ENCODE measurements at places on chromosomes 1 and 21.
A peak's percentile ranks its signal among the peaks of the same experiment; 100 is the strongest.

DNA sequence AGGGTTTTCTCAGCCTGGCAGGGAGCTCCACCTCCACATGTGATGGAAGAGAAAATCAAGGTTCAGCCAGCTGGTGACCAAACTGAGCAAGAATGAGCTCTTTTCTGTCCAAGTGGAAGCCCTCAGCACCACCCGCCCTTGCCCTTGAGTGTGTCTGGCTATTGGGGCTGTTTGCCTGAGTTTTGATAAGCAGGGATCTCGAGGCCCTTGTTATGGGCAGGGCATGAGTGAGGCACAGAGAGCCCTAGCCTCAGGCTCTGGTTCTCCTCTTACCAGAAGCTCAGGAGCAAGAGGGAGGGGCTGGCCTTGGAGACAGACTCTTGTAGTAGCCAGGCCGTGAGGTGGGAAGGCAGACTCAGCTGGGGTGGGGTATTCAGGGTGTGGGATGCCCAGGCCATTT, 37.5 kb upstream of the ARF1 start:
- no peak for DNase-seq

GRCh38 chr1:224524679-224525078, 90.1 kb upstream of the WDR26 start:
- no peak for DNase-seq

- DNase-seq, result no peak
Measured at GRCh38 chr1:227557962-227558725, 5.2 kb upstream of the ZNF678 start.

DNA sequence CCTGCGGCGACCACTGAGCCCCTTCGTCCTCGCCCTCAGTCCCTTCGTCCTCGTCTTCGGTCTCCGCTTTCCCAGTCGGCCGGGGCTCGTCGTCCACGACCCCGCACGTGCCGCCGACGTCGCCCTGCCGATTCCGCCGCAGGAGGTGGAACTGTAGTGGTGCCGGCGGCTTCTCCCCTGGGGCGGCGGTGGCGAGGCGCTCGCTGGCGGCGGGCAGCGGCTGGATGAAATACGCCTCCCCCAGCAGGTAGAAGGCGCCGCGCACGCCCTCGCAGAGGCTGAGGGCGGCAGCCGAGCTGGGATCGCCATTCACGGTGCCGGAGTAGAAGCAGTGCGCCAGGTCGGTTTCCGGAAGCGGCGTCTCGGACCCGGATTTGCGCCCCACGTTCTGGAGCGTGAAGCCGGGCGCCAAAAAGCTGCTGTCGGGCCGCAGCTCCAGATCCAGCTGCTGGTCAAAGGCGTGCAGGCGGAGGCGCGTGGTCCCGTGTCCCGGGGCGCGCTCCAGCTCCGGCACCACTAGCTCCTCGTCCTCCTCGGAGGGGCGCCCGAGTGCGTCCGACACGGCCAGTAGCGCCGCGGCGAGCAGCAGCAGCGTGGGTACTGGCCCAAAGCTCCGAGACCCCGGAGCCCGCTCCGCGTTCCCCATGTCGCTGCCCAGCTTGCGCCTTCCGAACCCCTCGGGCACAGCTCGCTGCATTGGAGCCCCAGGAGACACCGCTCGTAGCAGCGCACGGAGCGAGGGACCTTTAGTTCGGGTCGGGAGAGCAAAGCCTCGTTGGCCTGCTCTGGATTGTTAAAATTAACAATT, 747 bp downstream of the ADAMTS1 start:
- no peak for DNase-seq

- DNase-seq, result no peak
Measured at GRCh38 chr1:51410568-51411460, 80.5 kb upstream of the TTC39A start.

DNA sequence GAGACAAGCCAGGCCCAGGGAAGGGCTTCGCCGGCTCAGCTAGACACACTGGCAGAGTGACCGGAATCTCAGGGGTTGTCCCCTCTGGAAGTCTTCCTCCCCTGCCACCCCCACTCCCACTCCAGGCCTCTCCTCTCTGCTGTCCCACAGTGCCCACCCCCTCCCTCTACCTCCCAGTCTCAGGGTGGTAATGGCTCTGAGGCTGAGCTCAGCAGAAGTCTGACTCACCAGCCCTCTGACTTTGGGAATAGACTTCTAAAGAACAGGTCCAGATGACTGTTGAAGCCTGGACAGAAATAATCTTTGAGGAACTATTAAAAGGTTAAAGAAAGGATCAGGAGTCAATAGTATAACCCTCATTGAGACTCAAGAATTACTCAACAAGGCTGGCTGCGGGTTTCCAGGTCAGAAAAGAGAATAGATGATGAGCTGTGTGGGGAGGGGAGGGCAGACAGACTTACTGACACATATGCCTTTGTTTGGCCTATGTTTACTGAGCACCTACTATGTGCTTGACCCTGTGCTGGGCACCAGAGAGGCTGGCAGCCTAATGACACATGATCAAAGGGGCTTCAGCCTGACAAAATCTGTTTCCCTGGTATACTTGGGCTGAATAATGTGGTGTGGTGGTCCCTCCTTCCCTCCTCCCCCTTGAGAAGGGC, 8.2 kb downstream of the HCRTR1 start:
- peak; percentile 94 for DNase-seq

DNA sequence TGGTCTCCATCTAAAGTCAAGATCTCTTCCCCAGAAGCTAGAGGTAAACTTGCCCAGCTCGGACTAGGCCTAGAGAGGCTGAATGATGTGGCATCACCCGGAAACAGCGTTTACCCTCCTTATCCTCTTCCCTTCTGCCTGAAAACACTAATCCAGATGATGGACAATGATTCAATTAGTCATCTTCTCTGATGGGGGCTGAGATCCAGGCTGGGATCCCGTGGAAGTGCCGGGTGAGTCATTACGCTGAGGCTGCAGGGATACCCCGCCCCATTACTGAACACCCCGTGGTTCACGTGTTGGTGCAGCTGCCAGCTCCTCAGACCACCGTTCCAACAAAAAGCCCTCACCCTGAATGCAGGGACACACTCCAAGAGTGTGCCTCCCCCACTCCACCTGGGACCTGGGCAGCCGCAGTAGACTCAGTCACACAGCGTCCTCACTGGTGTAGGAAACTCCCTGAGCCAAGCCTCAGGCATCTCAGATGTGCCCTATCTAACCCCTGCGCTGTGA, 2.0 kb downstream of the S100A6 start:
- no peak for DNase-seq

GRCh38 chr1:3056641-3057040, 12.4 kb upstream of the PRDM16 start:
- DNase-seq, result no peak

DNA sequence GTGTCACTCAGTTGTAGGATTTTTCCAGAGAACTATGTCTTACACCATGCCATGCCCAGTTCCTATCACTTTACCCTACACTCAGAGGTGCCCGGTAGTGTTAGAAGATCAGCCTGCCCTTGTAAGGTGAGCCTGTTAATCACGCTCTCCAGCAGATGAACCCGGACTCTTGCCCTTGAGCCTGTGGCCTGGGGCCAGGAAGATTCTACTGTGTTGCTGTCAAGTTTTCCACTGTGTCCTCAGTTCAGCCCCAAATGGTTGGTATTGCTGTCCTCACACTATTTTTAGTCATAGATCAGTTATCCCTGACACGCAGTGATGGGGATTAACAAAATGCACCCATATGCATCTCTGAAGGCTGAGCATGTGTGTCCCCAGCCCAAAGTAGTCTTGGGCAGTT, 105.0 kb upstream of the SPAG17 start:
- no peak for DNase-seq

- peak; percentile 98 for DNase-seq
Measured at GRCh38 chr1:52636721-52637695, 4.0 kb downstream of the SHISAL2A start.

GRCh38 chr1:10299151-10299550, 88.8 kb downstream of the KIF1B start:
- DNase-seq, result no peak

GRCh38 chr1:232090816-232091215, 464.2 kb downstream of the DISC1 start:
- no peak for DNase-seq

DNA sequence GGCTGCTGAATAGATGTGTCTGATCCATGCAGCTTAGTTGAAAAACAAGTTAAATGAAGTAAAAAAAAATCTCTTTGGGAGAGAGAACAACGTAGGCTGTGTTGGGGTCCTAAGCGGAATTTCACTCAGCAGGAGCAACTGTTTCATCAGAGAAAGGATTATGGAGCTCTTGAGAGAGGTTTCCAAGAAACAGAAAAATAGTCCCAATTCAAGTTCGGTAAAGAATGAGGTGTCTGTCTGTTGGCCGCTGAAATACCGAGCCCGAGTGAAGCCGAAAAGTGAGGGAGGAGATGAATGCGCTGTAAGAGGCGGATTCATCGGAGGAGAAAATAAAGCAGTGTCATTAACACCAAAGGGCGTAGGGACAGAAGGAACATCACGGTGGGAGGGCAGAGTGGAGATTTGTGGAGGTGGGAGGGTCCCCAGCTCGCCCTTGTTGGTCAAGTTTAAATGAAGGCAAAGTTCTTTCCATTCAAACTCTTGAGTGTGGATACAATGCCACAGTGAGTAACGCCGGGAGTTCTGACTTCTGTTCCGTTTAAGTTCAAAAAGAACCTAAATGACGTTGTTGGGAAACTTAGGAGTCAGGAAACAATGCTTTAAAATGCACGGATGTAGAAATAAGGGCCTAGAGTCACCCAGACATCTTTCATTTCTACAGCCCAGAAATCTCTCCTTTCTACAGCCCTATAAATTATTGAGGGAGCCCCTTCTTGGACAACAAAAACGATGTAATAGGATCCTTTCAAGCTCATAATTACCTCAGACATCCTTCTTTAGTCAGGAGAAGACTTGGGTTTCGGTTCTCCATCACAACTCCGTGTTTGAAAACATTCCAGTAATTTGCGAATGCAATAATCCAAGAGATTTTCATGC, 15.6 kb upstream of the SLC45A1 start:
- DNase-seq, result no peak

DNA sequence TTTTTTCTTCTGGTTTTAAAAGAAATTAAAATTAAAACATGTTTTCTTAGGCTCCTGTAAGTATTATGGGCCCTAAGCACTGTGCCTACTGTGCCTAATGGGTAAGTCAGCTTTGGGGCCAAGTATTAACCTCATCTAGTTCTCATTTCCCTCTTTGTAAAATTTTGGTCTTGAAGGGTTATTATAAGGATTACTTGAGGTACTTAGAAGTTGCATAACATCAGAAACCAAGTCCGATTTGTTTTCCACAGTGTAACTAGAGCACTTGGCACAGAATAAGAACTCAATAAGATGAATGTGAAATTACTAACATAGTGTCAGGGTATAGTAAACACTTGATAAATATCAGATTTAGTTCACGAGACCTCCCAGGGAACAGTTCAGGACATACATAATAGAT, 16.4 kb upstream of the OSBPL9 start:
- peak; percentile 96 for DNase-seq

- no peak for DNase-seq
Measured at GRCh38 chr1:59598120-59598440, 216.7 kb upstream of the HOOK1 start.

GRCh38 chr1:115790846-115791245, 22.3 kb upstream of the CASQ2 start:
- no peak for DNase-seq

DNA sequence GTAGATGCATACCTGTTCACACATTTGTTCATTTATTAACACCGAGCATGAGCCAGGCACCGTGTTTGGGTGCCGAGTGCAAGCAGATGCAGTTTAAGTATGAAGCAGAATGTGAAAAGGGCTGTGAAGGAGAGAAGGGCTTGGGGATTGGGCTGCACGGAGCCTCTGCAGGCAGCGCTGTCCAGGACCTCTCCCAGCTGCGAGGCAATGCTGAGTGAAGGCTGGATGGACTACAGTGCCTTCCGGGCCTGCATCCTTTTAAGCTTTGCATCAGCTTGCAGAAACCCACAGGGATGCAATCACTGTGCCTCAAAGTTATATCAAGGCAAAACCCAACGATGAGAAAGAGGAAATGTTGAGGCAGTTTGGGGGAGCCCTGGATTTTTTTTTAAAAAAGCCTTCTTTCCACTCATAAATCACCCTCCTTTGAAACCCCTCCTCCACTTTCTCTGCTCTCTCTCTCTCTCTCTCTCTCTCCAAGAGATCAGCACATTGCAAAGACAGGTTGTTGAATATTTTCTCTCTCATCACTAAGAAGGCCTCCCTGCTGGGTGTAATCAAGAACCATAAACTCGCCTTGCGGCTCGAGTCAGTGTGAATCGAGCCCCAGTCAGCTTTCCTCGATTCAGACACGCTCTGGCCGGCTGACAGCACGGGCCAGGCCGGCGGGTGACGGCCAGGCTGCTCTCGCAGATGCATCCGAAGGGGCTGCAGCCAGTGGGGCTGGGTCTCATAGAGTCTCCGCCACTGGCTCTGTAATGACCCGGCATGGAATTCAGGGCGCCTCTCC, 89.2 kb upstream of the POU3F1 start:
- DNase-seq, result no peak

GRCh38 chr1:151846062-151846568, 6.5 kb upstream of the C2CD4D start:
- DNase-seq, result peak; percentile 59
